H7 (cell line): ENCODE measurements at places on chromosomes 2 and 18.
A peak's percentile ranks its signal among the peaks of the same experiment; 100 is the strongest.

DNA sequence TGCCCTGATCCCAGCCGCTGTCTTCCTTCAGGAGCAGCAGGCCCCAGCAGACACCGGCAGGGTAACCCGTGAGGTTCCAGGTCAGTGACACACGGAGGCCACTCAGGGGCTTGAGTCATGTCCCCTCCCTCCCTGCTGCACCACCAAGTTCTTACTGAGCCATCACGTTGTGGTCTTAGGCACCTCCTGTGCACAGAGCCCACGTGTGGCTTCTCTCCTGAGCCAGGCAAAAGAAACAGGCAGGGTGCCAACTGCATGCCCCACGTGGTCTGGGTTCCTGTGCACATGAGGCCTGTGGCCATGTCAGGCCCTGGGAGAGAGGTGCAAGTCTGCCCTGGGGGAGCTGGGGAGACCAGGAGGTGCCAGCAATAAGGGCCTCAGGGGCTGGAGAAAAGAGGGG is 264.8 kb downstream of the KLHL29 start:
- no peak for DNase-seq

DNA sequence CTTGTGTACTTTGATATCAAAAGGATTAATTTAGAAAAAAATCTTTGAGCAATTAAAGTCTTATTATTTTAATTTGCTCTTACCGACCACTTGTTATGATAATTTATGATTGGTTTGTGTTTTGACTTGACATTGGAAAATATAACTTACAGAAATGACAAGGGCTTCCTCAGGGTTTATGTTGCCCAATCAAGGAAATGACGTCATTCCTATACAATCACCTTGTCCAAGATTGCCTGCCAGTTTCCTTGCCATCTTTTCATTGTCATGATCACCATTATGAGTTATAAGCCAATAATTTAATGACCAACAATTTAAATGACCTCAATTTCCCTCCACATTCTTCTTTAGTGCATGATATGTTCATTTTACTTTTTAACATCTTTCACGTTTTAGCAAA is 351.8 kb upstream of the TMEFF2 start:
- no peak for DNase-seq

DNA sequence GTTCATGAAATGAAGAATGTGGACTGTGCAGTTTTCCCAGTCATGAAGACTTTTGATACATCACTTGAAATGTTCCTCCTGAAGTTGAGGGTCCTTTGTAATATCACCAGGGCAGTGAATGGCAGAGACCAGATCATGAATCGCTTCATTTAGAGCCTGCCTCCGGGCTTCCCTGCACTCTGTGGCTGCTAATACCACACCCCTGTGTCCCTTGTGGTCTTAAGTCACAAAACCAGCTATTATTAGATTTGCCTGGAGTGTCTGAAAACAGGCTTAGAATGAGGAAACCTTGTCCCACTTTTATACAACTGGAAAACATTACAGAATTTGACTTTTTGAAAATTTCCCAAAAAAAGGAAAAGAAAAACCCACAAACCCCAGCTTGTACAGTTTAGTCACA is 147.9 kb downstream of the MGAT5 start:
- no peak for DNase-seq

DNA sequence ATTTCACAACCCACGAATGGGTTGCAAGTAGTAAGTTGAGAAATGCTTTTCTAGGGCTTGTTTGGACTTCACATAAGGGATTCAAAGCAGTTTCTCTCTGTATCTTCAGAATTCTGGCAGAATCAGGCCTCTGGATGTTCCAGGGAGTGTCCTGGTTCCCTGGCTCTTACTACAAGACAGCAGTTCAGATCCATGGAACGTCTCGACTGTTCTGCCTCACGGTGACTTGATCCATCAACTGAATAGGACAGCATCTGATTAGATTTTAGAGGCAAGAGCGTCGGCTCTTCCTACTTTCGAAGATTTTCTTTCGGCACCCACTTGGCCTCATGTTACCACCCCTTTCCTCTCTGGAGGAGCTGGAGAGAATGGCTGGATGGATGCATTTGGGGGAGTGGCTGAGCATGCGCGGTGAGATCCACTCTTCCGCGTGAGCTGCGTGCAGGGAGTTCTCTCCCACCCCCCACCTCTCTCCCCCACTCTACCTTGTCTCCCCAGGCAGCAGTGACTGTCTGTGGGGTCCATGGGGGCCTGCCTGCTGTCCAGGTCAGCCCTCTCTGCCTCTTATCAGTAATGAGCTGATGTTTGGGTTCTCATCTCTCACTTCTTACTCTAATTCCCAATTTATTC is 132.5 kb downstream of the VAPA start:
- DNase-seq = no peak

DNA sequence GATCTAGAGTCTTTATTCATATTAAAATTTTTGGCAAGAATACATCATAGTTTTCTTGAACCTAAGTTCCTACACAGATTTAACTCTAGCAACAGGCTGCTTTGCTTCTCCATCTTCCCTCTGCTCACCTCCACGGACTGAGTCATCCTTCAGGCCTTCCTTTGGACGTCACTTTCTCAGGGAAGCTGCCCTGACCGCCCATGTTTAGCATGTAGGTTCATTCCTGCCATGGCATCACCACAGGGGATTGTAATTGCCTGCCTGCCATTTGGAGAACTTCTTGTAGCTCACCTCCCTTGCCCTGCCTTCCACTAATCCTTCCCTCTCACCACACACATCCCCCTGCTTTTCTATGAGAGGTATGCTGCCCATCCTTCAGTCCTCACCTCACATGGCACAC is 43.9 kb upstream of the B3GNT2 start:
- DNase-seq = no peak

DNA sequence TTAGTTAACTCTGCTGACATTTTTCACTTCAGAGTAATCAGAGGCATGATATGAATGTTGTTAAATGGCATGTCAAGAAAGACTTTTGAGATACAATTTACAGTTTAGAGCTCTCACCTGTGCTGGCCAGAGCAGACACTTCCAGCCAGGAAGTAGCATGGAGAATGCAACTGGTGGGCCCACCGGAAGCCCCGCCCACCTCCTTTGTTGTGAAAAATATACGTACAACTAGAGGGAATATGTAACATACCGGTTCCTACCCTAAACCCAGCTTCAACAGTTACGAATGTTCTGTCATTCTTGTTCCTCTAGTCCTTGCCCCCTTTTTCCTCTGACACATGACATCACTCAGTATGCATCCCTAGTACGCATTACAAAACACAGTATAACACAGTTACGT is 70.2 kb upstream of the ITM2C start:
- DNase-seq = no peak

- no peak for DNase-seq
Observed at GRCh38 chr2:109187711-109188495, 58.9 kb downstream of the SH3RF3 start.

- no peak for DNase-seq
Observed at GRCh38 chr2:196873511-196873910, 53.0 kb downstream of the PGAP1 start.

- DNase-seq = no peak
Observed at GRCh38 chr2:100875516-100876230, 55.7 kb downstream of the NPAS2 start.

GRCh38 chr18:1049173-1049572 is 144.5 kb downstream of the ADCYAP1 start:
- DNase-seq = no peak

- DNase-seq = no peak
Observed at GRCh38 chr18:33146014-33146413, 294.5 kb downstream of the CCDC178 start.

DNA sequence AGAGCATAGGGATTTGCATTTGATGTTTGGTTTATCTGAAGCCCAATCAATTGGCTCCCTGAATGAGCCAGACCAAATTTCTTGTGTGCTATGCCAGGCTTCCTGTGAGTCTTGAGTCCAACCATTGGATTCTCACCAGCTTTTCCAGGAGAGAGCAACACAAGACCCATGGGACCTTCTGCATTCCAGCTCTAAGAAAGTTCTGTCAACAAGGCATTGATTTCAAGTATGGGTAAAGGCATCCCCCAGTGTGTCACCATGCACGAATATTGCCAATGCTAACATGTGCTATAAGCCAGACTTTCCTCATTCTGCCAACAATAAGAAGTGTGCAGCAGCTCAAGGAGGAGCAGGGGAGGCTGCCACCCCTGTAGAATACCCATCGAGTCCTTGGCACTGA is 266.6 kb downstream of the ETAA1 start:
- no peak for DNase-seq

DNA sequence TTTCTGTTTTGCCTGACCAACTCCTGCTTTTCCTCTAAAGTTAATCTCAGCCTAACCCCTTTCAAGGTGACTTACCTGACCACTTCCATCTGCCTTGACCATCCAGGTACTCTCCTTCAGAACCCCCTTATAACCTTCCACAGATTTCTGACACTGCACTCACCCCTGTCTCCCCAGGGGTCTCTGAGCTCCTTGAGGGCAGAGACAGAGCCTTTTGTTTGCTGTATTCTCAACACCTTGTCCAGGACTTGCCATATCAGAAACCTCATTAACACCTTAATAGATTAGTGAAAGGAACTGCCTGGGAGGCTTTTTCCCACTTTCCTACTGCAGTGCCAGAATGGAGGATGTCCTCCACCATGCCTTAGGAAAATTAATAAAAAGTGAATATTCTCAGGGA is 119.7 kb upstream of the SERPINE2 start:
- DNase-seq = no peak

- no peak for DNase-seq
Observed at GRCh38 chr2:201579536-201579935, 63.8 kb downstream of the TMEM237 start.

DNA sequence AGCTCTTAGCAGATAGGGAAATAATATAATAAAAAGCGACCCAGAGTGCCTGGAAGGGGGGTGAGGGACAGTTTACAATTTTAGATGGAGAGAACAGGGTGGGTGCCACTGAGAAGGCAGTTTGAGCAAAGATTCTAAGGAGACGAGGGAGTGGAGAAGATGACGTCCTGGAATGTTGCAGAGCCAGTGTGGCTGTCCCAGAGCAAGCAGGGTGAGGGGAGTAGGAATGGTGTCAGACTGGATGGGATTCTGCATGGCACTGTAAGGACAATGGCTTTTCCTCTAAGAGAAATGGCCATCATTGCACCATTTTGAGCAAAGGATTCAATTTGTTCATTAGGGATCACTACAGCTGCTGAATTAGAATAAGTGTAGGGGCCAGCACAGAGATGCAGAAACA is 73.1 kb downstream of the FAM124B start:
- DNase-seq = no peak

DNA sequence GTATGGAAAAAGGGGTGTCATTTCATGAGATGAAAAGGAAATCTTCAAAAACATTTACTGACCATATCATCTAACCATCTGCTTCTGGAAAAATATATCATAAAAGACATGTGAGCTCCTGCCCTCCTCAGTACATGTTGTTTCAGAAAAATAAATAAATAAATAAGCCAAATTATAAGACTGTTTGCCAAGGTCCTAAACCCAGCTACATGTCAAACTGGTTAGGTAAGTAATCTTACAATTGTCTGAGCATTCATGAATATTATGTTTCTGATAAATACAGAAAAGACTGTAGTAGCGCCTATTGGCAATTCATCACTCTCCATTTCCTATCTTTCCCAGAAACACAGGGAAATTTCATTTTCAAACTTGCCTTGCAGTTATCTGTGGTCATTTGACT is 138.9 kb upstream of the SETBP1 start:
- no peak for DNase-seq

- DNase-seq = peak; percentile 83
Observed at GRCh38 chr18:13216092-13216582, 2.4 kb upstream of the LDLRAD4 start.

DNA sequence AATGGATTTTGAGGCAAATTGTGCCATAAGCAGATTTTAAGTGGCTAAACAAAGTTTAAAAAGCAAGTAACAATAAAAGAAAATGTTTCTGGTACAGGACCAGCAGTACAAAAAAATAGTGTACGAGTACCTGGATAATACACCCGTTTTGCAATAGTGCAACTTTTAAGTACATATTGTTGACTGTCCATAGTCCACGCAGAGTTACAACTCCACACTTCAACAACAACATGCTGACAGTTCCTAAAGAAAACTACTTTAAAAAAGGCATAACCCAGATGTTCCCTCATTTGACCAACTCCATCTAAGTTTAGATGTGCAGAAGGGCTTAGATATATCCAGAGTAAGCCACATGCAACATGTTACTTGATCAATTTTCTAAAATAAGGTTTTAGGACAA is 5.1 kb upstream of the STPG4 start:
- no peak for DNase-seq
